ENCODE measurements at places on chromosomes 6 and 20.

- no peak for DNase-seq
Measured at GRCh38 chr6:136552054-136552453, 1.8 kb upstream of the MAP7 start.

DNA sequence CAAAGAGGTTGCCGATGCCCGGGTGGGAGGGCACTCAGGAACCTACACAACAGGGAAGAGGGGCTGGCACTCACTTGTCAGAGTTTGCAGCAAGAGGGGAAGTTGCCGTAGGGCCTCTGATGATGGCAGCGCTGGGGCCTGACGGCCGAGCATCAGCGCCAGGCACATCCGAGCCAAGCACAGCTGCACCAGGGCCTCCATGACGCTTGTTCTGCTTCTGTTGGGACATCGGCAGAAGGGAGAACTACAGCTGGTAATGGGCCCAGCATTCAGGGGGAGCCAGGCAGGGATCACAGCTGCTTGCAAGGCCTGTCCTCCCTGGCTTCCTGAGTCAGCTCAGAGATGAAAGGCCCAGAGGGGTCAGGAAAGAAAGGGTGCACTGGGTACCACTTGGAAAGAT lies 367.7 kb downstream of the CDH4 start:
- no peak for DNase-seq

GRCh38 chr6:147173140-147173539 lies 31.1 kb upstream of the STXBP5 start:
- DNase-seq = no peak

- DNase-seq = no peak
Measured at GRCh38 chr20:51994751-51995417, 192.6 kb upstream of the SALL4 start.

GRCh38 chr6:63634630-63635029 lies 972 bp upstream of the PHF3 start:
- peak; percentile 10 for DNase-seq
